ENCODE measurements at places on chromosomes 1 and 21.

DNA sequence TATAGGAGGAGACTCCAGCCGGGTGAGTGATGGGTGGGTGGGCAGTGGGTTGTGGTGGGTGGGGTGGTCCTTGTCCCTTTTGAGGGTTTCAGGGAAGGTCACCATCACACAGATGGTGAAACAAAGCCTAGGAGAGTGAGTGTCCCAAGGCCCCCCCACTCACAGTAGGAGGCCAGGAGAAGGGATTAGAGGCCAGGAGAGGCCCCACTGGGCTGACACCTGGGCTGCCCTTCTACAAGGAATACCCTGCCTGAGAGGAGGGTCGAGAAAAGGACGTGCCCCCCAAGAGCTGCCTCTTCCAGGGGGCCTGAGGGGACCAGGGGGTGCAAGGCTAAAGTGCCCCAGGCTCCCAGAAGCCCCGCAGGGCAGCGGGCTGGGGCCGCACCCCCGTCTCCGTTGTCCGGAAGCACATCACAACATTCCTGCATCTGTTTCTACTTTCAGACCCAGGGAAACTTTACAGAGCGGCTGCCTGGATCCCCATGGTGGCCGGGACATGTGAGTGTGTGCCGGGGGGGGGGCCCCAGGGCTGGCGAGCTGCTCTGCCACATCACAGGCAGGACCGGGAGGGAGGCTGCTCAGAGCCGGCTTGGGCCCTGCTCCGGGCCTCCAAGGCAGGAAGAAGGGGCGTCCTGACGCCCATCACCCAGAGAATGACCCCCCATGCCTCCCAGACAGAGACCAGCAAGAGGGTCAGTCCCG lies 68.2 kb downstream of the ARHGEF16 start:
- no peak for DNase-seq

DNA sequence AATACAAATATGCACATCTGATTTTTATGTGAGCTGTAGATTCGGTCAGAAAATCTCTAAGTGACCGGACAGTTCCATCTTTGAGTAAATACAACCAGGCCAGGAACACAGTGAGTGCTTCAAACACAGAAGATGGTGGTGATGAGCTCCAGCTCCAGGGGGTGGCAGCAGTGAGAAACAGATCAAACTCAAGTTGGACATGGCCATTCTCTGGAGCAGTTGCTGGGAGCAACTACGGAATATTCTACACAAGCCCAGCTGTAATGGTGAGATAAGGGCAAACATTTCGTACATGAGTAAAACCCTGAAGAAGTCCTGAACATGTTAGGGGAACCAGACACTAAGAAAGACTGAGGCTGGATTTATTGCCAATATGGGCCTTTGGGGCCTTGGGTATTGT lies 100.7 kb downstream of the BARHL2 start:
- no peak for DNase-seq

GRCh38 chr1:21669258-21670058 lies at the start of gene RAP1GAP:
Gene RAP1GAP, minus strand, starts transcription at chr1:21669357. Its CDS starts 49,325 bp downstream, at chr1:21620032.
- DNase-seq, result no peak

DNA sequence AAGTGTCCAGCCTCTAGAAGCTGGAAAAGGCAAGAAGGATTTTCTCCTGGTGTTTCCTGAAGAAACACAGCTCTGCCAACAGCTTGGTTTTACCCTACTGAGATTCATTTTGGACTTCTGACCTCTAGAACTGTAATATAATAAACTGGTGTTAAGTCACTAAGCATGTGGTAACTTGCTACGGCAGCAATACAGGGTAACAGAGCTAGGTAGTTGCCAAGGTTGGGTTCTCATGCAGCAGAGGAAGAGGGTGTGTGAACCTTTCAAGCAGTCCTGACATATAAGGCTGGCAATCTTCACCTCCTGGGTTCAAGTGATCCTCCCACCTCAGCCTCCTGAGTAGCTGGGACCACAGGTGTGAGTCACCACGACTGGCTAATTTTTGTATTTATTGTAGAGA lies 36.0 kb downstream of the GNG4 start:
- DNase-seq, result no peak

- no peak for DNase-seq
Observed at GRCh38 chr1:155219592-155220031, 11.1 kb downstream of the MTX1 start.

DNA sequence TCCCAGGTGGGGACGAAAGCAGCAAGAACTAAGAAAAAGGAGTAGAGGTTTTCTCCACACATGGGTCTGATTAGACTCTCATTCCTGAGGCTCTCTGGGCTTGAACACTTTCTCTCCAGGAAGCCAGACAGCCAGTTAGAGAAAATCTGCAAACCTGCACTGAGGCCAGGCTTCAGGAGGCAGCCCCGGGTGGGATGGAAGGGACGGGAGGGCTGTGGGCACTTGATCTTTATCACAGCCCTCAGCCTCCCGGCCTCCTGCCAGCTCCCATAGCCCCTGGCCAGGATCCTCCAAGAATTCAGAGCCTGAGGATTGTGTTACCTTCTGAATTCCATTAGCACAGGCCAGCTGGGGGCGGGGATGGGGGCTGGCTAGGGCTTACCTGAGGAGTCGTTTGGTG lies 40.1 kb downstream of the SERTAD4 start:
- DNase-seq, result no peak

DNA sequence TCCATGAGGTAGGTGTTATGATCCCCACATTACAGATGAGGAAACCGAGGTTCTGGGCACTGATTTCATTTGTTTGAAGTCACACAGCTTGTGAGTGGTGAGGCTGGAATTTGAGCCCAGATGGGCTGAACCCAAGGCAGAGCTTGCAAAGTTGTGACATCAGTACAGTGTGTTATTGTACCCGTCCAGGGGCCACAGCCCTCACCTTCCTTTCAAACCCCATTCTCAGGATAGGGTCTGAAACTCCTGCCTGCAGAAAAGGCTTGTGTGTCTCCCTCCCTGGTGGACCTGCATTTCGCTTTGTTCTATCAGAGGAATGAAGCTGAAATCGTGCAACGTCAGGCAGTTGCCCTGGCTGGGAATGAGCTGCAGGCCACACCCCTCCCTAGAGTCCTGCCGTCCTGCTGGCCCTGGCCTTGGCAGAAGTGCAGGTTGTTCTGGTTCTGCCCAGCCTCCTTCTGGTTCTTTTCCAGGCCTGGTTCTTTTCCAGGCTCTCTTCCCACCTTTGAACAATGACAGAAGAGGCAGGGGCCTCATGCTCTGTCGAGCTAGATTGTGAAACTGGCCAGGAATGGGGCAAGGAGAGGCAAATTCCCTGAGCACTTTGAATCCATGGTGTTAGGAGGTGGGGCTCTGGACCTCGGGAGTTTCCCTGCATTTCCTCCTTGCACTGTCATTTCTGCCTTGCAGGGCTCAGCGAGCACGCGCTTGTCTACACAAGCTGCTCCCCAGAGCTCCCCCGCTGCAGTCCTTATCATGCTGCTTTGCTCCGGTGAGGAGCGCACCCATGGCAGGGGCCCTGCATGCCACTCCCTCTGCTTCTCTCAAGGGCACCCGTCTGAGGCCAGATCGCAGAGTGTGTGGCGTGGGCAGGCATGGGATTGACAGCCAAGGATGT lies 8.2 kb upstream of the MYOM3 start:
- DNase-seq, result no peak

DNA sequence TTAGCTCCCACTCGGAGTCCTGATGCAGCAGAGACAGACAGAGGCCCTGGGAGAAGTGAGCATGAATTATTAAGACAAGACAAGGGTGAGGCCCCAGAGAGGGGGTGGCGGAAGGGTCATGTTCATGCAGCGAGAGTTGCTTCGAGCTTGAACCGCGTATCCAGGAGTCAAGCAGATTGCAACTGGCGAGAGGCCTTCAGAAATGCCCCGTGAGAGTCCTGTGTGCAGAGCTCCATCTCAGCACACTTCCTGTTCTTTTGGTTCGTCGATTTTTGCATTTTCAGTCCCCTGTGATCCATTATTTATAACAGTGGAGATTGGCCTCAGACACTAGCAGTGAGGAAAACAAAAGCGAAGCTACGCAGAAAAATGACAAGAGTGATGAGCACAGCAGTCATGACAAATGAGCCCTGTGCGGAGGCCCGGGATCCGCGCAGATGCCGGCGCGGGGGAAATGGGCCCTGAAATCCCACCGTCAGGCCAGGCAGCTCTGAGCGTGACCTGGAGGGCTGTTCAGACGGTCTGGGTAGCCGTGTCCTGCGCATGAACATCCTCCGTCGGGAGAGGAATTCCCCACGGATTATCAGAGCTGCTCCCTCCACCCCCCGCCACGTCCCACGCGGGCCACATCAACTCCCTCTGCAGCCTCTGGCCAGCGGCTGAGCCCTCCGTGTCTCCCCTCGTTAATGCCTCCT lies 15.0 kb downstream of the PDE9A start:
- no peak for DNase-seq

- DNase-seq, result no peak
Observed at GRCh38 chr1:8472668-8473067, 154.8 kb downstream of the SLC45A1 start.

GRCh38 chr1:211378844-211379243 lies 52.2 kb downstream of the TRAF5 start:
- DNase-seq, result no peak

DNA sequence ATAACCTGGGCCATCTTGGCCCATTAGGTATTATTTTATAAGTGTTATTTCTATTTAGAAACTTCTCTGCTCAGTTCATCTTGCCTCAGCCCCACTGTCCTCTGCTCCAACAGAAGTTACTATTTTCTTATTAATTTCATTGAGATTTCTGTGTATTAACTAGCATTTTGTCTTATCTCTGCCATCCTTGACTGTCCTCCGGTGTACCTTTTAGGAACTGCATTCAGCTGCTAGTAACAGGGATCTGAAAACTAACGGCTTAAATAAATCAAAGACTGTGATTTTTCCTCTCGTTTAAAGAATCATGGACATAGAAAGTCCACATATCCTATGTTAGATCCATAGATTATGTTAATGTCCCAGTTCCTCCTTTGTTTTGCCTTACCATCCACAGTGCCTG lies 382.5 kb downstream of the MATN1 start:
- DNase-seq, result no peak

DNA sequence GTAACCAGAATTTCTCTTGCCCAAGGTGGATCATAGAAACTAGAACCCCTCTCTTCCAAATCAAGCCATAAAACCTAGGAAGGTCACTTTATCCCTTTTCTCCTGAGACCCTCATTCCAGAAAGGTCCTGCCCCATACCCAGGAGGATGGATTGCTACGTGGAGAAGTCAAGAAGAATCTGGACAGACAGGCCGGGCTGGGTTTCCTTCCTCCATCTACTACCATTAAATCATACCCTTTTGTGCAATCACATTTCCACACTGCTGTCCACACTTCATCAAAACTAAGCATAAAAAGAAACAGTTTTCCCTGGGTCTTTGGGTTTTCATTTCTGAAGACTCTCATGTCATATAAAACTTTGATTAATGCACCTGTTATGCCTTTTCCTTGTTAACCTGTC lies 65.4 kb downstream of the C21orf91 start:
- DNase-seq, result no peak

DNA sequence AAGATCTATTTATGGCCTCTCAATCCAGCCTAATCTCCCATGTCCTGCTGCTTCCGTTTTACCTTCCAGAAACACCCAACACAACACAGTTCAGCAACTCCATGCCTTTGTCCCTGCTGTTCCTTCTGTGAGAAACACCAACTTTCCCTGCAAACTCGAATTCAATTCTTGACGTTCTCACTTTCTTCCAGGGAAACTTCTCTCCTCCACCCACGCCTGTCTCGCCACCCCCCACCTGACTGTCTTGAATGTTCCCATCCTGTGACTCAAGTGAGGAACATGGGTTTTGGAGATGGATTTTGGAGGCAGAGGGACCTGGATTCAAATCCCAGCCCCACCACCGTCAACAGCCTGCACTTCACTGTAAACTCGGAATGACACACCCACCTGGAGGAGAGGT lies 44.8 kb downstream of the GRHL3 start:
- no peak for DNase-seq

DNA sequence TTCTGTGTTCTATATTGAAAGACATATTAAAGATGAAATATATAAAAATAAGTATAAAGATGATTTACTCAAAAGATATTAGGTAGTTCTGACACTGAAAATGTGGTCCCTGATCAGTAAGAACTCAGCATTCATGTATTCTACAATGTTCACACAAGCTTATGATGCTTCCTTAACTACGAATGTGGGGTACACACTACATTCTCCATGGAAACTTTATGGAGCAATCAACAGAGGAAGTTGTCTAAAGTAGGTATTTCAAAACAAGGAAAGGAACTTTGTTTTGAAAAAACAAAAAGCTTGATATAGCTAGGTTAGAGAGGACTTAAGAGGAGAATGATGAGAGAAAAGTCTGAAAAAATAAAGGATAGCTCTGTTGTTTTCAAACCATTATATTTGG lies 119.7 kb upstream of the RGS18 start:
- no peak for DNase-seq

- no peak for DNase-seq
Observed at GRCh38 chr1:169260478-169261151, 107.0 kb downstream of the NME7 start.

DNA sequence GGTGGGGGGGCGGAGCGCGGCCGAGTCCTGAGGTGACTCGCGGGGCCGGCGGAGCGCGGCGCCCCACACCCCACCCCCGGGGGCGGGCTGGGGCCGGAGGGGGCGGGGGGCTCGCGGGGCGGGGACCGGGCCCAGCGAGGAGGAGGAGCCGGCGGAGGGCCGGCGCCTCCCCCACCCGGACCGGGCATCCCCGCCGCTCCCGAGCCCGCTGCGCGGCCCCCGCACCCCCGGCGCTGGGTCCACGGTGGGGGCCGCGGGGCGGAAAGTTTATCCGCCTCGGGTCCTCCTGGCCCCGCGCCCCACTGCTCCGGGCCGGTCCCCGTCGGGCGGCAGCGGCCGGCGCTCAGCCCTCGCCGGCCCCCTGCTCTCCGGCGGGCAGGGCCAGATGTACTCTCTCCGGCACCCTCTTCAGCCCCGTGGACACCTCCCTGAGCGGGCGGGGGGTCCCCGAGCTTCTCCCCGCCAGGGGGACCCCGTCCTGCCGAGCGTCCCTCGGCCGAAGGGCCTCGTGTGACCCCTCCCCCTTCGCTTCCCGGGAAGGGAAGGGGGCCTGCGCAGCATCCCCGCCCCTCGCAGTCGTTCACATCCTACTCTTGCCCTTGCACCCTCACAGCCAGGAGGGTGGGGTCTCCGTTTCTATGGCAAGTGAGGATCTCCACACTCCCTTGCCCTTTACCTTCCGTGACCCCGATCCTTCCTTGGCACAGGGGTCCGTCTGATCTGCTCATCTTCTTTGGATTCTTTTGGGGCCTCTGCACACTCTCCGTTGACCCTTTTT lies 663 bp downstream of the CAMTA1 start:
- DNase-seq, result no peak

DNA sequence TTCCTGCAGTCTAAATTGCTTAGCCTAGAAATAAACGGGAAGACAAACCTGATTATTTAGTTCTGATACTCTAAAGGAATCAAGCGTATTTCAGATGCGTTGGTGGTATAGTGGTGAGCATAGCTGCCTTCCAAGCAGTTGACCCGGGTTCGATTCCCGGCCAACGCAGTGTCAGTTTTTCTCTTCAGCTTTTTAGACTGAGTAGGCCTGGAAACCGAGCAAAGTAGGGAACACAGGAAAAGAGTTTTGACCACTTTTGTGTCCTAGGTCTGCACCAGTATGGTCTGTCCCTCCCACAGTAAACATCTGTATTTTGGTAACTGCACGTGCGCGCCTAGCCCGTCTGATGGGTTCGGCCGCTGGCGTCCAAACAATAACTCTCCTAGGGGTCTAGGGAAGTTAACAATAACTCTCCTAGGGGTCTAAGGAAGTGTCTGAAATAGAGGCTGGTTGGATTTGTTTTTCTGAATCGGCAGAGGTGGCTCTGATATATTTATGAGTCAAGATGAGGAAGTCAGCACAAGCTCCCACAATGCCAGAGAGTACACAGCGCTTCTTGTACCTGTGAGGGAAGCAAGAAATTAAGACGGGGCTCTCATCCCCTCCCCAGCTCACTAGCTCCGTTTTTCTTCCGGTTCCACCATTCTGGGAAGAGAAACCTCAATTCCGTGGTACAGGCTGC lies 15.6 kb upstream of the HJV start:
- peak; percentile 40 for DNase-seq

- DNase-seq, result no peak
Observed at GRCh38 chr1:42933060-42933586, 25.5 kb downstream of the SLC2A1 start.

Data from omental fat pad (tissue), 4 donors.